ENCODE measurements at places on chromosomes 13 and 19. TPM values are rescaled to one million over a fixed set of nuclear protein-coding genes. Genes with fewer than 3 reads are reported as not detected.

The KLK14 gene
- 1.1 TPM for total RNA-seq

- DNase-seq = peak; percentile 86
Observed at GRCh38 chr19:55080968-55081769, 5.5 kb downstream of the EPS8L1 start.

DNA sequence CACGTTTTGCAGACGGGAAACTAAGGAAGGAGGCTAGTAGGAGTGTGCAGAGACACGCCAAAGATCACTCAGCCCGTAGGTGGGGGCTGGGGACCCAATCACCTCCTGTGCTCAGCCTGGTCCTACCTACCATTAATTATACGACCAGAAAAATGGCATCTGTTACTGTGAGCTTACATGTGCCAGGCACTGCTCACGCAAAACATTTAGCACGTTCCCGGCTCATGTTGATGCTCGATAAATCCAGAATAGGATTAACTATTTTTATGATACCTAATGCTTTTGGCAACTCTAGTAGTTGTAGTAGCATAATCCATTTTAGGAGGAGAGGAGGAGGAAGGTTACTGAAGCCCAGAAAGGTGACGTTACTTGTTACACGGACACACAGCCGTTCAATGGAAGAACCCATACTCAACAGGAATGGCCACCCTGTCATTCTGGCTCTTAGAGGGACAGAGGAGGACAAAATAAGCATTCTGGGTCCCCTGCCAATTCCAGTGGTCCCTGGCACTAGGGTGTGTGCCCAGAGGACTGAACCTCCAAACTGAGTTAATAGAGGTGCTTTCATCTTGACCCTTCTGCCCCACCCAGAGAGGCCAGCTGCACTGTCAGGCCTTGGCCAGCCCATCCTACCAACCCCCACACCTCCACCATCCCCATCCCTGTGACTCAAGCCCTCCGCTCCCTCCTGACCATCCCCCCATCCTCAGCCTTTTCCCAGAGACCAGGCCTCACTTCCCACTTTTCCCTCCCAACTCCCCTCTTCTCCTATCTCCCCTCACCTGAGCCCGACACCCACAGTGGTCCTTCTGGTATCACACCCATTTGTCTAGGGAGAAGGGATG, 5.0 kb upstream of the EML2 start:
- DNase-seq = no peak

DNA sequence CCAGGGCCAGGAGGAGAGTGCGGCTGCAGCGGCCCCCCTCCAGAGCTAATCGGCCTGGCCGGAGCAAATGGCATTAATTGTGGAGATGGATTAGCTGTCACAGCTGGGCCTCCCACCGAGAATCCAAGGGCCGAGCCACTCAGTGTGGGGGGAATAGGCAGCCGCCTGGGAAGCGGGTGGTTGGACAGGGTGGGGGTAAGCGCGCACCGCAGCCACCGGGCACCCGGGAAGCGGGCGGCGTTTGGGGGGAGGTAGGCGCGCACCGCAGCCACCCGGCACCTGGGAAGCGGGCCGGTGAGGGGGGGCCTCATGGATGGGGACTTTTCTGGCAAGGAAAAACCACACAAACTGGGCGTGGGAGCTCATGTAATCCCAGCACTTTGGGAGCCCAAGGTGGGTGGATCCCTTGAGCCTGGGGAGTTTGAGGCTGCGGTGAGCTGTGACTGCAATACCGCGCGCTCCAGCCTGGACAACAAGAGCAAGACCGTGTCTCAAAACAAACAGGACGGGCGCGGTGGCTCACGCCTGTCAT, 9.7 kb downstream of the R3HDM4 start:
- DNase-seq = no peak

- DNase-seq = no peak
Observed at GRCh38 chr13:64753233-64754000, 2476.7 kb downstream of the PCDH9 start.

The APOC1 gene
- 6.4 TPM for total RNA-seq

The COL5A3 gene
- total RNA-seq = 3.5 TPM

The GGN gene
- 0.15 TPM for total RNA-seq

The GIPC3 gene
- total RNA-seq = 0.70 TPM

- no peak for DNase-seq
Observed at GRCh38 chr13:33193428-33193974, 92.1 kb downstream of the STARD13 start.

GRCh38 chr19:42125536-42125935, 6.7 kb downstream of the POU2F2 start:
- DNase-seq = no peak

The SULT2A1 gene
- not detected for total RNA-seq

DNA sequence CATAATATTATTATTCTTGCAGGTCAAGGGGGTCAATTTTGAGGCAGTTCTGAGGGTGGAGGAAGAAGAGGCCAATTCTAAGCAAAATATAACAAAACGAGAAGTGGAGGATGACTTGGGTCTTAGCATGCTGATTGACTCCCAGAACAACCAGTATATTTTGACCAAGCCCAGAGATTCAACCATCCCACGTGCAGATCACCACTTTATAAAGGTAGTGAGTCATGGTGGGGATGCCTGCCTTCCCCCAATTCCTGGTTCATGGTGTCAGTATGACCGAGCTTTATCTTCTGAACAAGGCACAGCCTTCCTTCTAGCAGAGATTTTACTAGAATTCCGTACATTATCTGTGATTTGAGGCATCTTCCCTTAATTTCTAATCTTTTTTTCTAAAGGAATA, 9.4 kb upstream of the DCUN1D2 start:
- DNase-seq = no peak

The GPR12 gene
- not detected for total RNA-seq
